D721Med (cell line): ENCODE measurements at places on chromosomes 16 and 17.

- peak; percentile 47 for DNase-seq
Measured at GRCh38 chr17:7281953-7282751, 634 bp downstream of the SLC2A4 start.

DNA sequence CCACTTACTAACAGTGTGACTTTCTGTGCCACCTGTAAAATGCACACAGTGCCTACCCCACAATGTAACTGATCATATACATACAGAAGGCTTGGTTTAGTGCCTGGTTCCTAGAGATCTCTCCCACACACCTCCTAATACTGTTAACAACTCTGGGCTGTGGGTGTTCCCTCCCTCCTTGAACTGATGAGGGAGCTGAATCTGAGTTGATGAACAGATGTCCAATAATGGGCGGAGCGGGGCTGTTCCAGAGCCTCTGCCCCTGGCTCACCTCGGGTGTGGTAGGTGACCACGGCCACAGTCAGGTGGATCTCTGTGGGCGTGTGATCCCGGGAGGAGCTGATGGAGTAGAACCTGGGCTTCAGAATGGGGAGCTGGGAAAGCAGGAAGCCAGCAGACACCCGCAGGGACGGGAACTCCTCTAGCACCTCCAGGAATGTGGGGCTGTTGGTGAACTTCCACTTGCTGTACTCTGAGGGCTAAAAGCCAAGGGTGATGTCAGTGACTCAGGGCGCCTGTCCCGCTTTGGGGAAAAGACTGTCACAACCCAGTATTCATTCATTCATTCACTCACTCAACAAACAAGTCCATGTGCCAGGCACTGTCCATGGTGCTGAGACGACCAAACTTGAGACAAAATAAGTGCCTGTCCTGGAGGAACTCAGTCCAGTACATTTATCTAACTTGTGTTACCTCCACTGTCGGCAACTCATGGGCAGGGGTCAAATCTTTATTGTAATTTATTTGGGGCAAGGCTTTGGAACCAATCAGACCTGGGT, 37.6 kb downstream of the NOS2 start:
- no peak for DNase-seq

GRCh38 chr17:57668332-57668731, 76.8 kb downstream of the CCDC182 start:
- DNase-seq = no peak

DNA sequence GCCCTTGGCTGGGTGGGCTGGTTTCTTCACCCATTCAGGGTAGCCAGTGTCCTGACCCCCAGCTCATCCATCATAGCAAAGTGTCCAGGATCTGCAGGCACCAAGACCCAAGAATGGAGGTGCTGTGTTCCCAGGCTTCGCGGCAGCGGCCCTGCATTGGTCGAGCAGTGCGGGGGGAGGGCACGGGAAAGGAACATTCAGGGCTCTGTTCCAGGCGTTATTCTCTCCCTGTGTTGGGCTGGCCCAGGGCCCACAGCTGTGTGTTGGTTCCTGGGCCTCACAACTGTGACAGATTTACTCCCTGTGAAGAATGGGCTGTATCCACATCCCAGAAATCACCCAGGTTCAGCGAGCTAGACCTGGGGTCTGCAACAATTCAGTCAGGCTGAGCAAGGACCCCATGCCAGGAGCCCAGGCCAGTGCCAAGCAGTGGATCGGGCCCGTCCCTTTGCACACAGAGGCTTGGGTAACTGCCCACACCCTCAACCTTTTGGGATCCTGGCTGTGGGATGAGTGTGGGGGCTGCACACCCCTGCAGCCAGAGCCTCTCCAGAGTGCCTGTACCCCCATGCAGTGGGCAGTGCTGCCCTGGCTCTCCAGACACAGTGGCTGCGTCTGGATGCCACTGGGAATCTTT, 10.0 kb downstream of the GPT2 start:
- no peak for DNase-seq

DNA sequence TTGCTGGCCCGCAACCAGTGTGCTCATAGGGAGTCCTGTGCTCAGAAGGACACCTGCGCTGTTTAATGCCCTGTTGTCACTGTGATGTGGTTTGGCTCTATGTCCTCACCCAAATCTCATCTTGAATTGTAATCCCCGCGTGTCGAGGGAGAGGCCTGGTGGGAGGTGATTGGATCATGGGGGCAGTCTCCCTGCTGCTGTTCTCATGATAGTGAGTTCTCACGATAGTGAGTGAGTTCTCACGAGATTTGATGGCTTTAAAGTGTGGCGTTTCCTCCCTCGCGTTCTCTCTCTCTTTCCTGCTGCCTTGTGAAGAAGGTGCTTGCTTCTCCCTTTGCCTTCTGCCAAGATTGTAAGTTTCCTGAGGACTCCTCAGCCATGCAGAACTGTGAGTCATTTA, 66.8 kb downstream of the AKAP1 start:
- no peak for DNase-seq

GRCh38 chr16:81201267-81201666, 37.2 kb upstream of the BCO1 start:
- DNase-seq = no peak

DNA sequence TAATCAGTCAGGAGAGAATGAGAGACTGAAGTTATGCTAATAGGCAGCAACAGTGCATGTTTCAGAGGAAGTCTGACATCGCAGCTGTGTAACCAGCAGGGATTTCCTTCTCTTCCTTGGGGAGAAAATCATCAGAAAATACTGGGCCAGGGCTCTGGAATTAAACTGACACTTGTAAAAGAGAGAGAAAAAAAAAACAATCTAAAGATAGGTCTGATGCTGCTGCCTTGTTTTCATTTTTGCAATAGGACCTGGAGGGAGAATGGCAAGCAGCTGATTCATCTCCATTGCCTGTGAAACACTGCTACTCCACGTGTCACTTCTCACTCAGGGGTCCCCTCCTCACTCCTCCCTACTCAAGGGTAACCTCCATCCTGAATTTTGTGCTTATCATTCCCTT, 17.7 kb upstream of the CORO6 start:
- no peak for DNase-seq

DNA sequence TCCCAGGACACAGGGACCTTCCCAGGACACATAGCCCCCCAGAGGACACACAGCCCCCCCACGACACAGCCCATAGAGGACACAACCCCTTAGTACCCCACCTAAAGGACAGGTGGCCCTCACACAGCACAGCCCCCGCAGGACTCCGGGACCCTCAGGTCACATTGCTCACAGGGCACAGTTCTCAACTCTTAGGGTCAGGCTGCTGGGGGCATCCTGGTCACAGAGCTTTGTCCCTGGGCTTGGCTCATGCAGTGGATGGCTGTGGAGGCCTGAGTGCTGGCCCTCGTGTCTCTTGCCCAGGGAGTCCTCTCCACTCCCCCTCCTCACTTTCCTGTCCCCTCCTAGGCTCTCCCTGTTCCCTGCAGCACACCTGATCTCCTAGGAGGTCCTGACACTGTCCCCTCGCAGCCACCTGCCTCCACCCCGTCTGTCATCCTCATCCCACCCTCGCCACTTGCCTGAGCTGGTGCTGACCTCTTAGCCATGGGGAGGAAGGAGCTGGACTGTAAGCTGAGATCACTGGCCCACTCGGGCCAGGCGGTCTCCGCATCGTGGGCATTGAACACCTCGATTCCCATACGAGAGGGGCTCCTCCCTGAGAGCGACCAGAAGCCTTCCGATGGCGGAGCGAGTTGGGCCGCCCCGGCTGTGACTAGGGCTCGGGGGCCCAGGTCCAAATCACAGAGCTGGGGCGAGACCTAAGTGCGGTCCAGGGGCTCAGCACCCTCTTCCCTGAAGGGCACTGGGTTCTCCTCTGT, 1.4 kb upstream of the WDR45B start:
- no peak for DNase-seq

DNA sequence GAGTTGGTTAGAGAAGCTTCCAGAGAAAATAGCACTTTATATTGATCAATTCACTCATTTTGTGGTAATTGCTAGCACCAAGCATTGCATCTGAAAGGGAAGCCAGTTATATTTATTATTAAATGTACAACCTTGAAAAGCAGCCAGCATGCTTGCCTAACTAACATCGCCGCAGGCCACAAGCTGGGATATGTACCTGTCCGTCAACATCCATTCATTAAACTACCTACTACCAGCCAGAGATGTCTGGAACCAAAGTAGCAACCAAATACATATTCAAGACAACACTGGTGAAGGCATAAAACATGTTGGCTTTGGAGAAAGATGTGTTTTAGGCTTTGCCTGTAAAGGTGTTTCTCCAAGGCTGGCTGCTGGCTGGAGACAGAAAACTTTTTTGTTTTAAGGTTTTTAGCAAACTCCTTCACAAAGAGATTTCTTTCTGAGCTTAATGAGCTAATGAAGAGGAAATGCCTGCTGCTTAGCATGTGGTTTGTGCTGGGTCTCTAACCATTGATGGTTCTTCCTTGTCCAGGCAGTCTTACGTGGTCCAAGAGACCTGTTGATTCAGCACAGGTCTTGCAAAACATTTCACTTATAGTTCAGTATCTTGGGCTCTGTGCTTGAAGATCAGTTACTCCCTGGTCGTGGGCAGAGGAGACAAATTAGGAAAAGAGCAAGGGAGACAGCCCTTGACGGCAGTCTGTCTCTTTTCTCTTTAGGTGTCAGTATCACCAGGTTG, 3.1 kb downstream of the ITPRIPL2 start:
- no peak for DNase-seq

DNA sequence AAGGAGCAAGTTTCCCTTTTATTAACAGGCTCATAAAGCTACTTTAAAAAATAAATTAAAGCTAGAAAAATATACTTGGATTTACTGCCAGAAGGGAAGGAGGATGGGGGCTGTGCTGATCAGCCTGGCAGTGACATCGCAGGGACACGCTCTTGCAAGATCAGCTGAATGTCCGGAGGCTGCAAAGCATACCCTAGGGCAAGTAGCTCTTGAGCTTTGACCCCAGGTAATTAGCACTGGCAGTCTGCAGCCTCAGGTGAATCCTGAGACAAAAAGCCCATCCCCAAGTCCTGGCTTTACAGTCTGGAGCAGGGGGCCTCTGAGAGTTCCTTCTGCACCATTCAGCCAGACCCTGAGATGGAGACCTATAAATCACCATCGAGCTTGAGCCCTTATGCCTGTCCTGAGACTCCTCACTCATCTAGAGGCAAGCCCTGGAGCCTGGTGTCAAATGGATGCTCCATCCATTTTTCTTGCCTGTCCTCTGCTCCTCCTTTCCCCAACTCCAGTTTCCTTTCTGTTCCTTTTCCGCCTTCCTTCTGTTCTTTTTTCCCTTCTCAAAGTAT, 131.7 kb downstream of the TMEM114 start:
- DNase-seq = no peak

- DNase-seq = no peak
Measured at GRCh38 chr16:24550295-24550694, 10.9 kb downstream of the RBBP6 start.

DNA sequence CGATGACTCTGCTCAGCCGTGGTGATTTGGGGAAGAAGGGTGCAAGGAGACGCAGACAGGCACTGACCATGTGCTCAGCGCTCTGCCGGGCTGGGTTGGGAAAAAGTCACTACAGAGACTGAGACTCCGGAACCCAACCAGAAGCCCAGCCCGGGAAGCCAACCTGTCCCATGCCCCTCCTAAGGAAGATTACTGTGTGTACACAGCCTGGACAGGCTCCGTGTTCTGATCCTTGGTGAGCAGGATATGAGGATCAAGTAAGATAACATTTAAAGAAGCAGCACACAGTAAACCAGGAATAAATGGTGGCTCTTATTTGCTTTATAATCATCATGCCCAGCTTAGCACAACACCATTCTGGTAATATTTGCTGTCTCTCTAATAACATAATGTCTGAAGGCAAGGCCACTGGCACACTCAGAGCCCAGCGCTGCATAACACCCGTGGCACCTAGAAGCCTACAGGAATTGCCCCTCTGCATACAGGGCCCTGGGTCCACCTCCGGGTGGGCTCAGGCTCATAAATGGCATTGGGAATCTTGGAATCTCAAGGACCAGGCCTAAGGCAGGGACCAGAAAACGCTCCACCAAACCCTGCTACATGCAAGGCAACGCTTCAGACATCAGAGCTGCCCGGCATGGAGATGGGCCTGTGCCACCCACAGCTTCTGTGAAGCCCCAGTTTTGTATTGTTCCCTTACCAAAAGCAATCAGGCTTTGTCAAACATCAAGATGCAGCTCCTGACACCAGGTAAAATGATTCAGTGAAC, 113.5 kb downstream of the DYNLRB2 start:
- DNase-seq = no peak

DNA sequence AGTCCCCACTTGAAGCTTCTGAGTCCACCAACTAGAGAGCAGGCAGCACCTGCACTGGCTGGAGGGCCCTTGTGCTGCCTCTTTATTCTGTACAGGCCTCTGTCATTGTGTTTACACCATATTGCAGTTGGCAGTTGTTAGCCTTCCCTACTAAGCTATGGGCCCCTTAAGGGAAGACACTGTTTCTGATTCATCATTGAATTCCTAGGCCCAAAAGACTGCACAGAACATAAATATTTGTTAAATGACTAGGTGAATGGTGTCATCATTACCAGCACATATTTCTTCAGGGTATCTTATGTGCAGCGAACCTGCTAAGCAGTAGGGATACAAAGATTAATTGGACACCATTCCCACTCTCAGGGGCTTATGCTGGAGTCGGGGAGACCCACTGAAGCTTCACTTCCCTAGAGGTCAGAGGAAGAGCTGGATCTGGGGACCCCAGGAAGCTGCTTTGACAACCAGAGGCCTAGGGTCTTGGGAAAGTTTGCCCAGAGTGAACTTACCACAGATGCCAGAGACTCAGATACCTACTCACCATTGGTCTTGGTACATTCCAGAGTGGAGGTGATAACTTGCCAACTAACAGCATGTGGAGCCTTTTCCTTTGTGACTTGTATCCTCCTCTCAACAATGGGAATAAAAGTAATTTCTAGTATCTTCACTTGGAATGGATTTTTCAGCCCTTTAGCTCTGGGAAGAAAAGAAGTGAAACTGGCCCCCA, 28.7 kb upstream of the DDX52 start:
- no peak for DNase-seq

GRCh38 chr16:4264546-4264945, 8.3 kb downstream of the TFAP4 start:
- DNase-seq = no peak

- DNase-seq = no peak
Measured at GRCh38 chr17:42081516-42082129, 16.6 kb downstream of the ZNF385C start.
